ENCODE measurements at places on chromosomes 3 and 15.
A peak's percentile ranks its signal among the peaks of the same experiment; 100 is the strongest.

DNA sequence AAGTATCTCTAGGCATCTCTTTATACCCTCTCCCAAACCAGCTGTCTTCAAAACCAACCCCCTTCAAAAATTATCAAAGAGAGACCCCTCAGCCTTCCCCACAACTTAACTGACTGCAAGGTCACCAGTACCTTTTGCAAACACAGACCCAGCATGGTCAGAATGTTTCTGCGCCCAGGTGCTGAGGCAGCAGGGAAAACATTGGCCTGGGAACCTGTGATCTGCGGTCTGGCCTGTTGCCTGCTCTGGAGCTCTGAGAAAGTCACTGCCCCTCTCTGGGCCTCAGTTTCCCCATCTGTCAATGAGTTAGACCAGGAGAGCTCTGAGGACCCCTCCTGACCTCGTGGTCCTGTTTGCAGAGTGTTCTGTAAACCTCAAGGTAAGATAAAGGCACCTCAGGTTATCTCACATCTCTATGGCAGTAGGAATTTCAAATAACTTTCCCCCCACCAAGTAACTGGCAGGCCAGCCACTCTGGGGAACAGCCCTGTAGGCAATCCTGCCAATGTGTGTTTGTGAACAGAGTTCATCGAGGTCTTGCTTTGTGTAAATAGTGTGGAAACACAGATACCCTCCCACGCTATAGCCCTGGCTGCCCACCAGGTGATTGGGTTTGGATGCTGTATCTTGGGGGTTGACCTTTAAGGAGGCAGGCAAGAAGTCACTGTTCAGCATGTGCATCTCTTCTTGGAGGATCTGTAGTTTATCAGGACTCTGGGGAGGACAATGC, 50.0 kb upstream of the SMAD6 start:
- no peak for DNase-seq

- no peak for DNase-seq
Measured at GRCh38 chr3:123384256-123384655, 64.6 kb downstream of the ADCY5 start.

- DNase-seq: no peak
Measured at GRCh38 chr3:165855581-165855980, 18.4 kb upstream of the BCHE start.

DNA sequence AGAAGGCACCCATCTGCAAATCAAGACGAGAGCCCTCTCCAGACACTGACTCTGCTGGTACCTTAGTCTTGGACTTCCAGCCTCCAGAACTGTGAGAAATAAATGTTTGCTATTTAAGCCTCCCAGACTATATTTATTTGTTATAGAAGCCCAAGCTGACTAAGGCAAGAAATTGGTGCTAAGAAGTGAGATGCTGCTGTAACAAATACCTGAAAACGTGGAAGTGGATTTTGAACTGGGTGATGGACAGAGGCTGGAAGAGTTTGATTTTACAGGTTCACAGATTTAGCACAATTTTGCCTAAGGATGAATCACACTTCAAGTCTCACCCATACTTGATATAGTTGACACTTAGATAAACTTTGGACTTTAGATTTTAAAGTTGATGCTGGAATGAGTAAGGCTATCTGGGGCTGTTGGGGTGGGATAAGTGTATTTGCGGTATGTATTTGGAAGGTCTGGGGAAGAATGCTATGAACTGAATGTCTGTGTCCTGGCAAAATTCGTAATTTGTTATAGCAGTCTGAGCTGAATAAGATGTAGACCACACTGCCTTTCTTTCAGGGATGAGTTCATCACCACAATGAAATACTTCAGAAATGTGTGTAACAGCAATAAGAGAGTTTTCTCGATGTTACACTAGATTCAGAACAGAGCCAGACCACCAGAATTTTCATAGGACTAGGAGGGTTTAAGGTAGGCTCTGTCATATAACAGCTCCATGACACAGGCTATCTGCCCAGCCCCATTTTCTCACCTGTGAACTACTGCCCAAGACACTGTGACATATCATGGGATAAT, 120.5 kb upstream of the LMCD1 start:
- no peak for DNase-seq

DNA sequence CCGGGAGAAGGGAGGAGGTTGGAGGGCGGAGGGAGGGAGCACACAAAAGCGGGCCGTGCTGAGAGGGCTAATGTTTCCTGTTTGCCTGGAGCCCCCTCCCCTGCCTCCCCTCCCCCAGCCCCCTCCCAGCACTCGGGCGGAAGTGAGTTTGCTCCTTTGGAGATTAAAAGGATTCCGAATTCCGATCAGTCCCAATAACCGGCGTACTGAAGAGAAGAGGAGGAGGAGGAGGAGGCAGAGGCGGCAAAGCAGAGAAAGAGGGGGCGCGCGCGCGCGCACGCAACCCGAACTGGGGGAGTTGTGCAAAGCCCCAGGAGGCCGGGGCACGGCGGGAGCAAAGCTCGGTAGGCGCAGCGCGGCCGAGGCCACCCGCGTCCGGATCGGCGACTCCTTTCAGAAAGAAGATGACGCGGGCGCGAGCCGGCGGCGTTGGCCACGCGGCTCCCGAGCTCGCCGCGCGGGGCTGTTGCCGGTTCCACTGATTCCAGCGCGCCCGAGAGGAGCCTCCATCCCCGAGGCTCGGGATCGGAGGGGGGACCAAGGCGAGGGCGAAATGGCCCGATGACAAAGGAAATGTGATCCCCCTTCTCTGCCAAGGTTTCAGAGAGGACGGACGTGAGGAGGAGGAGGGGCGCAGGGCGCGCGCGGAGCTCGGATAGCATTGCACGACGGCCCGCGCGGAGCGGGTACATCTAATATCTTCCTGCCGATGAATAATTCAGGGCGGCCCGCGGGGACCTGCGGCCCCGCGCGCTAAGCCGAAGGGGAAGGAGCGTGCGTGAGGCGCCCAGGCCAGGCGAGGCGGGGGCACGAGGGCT, 1.1 kb upstream of the TRIM71 start:
- DNase-seq: peak; percentile 18

GRCh38 chr15:61282661-61283060, 53.6 kb upstream of the RORA start:
- no peak for DNase-seq

GRCh38 chr3:50502225-50502583, 1.2 kb downstream of the CACNA2D2 start:
- no peak for DNase-seq

DNA sequence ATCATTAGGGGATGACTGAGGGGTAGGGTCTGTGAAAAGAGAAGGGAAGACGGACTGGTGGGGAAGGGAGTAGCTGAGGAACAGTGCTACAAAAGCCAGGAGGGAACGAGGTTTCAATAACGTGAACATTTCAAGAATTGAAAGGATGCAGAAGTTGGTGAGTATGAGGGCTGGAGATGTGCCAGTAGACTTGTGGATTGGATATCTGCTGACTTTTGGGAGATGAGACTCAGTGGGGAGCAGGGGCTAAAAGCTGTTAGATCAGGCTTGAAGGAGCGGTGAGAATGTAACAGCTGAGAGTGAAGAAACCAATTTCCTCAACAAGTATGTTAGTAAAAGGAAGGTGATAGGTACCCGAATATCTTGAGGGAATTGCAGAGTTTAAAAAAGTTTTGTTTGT, 65.2 kb downstream of the GTPBP8 start:
- DNase-seq: no peak

DNA sequence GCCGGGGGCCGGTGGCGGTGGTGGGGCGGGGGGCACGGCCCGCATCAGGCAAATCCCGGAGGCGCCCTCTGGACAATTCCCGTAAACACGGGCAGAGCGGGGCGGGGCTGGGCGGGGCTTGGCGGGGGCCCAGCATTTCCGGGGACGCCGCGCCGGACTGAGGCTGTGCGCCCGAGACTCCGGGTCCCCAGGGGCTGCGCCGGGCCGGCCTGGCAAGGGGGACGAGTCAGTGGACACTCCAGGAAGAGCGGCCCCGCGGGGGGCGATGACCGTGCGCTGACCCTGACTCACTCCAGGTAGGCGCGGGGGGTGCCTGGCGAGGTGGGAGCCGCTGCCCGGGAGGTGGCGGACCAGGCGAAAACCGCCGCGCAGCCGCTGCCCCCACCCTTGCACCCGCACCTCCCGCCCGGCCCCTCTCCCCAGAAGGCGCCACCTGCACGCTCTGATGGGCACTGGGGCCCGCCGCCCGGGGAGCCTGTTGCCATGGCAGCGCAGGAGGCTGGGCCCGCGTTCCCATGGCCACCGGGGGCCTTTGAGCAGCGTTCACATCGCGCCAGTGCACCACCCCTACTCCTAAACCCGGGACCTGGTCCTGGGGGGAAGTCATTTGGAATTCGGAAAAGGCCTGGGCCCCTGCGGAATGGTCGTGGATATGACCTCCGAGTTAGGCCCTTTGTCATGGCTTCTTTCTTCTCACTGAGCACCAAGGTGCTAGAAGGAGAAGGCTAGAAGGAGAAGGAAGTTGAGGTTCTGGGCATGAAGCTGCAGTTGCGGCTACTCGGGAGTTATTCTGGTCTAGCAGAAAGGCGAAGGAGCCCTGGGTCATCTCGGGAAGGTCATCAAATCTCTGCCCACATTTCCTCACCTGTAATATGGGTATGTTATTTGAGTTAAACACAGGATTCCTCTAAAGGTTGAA, 16.1 kb upstream of the SEMA4B start:
- peak; percentile 62 for DNase-seq

DNA sequence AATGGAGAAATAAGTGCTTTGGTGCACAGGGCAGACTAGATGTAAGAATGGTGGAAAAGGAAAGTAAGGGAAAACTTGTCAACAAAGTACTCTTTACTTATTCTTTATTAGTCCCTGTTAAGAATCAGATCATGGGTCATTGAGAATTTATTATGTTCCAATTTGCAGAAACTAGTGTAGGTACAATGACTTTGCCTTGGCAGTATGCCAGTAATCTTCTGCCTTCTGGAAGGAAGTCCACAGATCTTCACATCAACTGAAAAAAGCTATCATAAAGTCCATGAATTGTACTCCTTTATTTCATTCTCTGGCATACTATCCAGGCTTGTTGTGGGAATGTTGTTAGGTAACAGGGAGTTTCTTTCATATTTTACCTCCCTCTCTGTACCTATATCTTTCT, 88.2 kb upstream of the FLNB start:
- DNase-seq: no peak

- DNase-seq: no peak
Measured at GRCh38 chr15:28919201-28919635, 33.4 kb downstream of the APBA2 start.

GRCh38 chr3:191292243-191293015, 36.8 kb upstream of the CCDC50 start:
- DNase-seq: no peak

- no peak for DNase-seq
Measured at GRCh38 chr3:194300936-194301335, 50.2 kb downstream of the CPN2 start.

- no peak for DNase-seq
Measured at GRCh38 chr3:176961916-176962315, 235.4 kb downstream of the TBL1XR1 start.

DNA sequence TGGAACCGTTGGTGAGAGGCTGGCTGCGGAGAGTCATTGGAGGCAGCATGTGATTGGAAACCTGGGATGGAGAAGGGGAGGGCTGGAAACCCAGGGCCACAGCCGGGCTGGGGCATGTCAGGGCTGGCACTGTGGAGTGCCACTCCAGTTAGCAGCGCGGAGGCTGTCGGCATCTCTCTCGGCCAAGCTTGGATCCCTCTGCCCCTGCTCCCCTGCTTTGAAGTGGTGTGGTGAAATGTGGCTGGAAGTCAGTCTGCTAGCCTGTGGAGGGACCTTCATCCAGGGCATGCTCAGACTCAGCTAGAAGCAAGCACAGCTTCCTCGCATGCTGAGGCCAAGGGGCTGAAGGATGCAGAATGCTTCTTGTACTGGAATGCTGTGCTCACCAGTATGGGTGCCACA, 13.5 kb downstream of the SLCO3A1 start:
- no peak for DNase-seq

DNA sequence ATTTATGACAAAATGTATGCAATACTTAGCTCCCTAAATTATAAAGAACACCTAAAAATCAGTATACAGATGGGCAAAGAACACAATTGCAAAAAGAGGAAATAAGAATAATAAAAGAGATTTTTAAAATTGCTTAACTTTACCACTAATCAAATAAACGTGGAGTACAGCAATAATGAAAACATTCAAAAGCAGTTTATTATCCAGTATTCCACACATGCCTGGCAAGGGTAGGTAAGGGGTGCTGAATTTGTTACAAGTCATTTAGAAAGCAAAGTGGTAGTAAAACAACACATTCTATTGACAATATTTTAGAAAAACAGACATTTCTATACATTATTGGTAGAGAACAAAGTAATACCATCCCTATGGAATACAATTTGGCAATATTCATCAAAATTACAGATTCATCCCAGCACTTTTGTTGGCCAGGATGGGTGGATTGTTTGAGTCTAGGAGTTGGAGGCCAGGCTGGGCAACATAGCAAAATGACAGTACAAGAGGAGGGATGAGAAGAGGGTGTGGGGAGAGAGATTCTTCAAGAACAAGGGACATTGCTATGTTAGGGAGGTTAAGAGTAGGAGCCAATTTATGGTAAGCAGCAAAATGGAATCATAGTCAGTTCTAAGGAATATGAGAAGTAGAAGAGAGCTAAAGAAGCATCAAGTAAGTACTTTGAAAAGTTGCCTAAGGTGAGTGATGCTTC, 3.7 kb upstream of the ACKR4 start:
- DNase-seq: peak; percentile 43

All from foreskin fibroblast (primary cell).